H1 (cell line): ENCODE measurements at places on chromosomes 7 and 10. TPM values are rescaled to one million over a fixed set of nuclear protein-coding genes. Genes with fewer than 3 reads are reported as not detected.

- no peak for DNase-seq
Measured at GRCh38 chr10:89207181-89207800, at the start of gene CH25H. Gene CH25H, minus strand, starts transcription at chr10:89207317. Its CDS starts 25 bp downstream, at chr10:89207292.

- no peak for DNase-seq
Measured at GRCh38 chr10:80760914-80761371, 223.2 kb downstream of the SH2D4B start.

GRCh38 chr7:40455485-40455884, 320.7 kb downstream of the SUGCT start:
- no peak for DNase-seq

- no peak for DNase-seq
Measured at GRCh38 chr7:115008465-115009114, 86.7 kb downstream of the MDFIC start.

DNA sequence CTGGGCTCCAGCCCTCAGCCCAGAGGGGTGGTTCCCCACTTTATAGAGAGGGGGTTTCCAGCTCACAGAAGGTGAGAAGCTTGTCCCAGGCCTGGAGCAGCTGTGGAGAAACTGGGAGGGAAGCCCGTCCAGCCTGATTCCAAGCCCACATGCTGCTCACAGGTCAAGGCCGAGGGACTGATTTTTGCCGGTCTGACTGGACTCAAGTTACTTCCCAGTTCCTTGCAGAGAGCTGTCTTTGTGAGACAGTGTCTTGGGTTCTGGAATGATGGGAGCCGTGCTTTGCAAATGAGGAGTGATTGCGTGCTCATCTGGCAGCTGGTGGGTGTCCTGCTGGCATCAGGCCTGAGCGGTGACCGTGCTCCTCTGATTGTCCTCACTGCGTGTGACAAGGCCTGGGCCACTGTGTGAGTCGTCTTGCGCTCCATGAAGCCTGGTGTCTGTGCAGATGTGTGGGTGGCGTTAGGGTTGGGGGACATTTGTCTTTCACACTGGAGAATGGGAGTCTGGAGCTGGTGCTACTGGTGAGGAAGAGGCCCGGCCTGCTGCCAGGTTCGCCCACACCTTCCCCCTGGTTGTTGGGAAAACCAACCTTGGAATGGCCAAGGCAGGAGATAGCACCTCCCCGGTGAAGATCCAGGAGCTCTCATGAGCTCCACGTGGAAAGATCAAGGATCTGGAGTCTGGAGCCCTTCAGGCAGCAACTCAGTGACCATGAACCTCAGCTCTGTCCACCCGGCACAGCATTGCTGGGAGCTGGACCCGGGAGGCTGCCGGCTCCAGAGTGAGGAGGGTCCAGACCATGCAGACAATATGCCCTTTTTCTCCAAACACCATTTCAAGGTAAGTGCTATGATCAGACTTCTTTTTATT, 129.6 kb downstream of the SMURF1 start:
- DNase-seq: no peak

DNA sequence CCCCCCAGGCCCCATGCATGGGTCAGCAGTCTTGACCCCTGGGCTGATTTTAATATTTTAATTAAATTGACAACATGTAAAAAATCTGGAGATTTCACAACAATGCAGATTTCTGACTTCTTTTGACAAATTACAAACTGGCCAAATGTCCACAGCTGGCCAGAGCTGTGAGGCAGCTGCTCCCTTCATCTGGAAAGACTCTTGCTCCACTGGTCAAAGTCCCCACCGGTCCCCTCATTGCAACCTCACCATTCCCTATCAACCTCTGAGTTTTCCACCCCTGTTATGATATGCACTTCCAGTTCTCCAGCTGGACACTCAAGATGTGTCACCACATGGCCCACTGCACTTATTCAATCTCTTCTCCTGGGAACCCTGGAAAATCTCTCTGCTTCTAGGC, 266.2 kb downstream of the KCNMA1 start:
- no peak for DNase-seq

GRCh38 chr10:122336961-122337360, 37.5 kb upstream of the PLEKHA1 start:
- DNase-seq: no peak

DNA sequence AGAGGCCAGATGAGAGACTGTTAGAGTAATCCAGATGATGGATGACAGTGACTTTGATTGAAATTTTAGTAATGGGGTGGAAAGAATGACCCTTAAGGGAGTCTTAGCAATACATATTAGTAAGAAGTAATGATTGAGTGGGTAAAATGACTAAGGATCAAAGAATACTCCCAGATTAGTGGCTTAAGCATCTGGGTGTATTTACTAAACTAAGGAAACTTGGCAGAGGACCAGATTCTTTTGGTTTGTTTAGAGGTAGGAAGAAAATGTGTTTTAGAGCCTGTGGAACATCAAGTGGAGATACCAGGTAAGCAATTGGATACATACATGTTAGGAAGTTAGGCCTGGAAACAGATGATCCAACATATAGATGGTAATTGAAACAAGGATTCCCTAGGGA, 58.8 kb upstream of the ADRA2A start:
- DNase-seq: no peak

GRCh38 chr10:113639966-113640365, 23.9 kb downstream of the NRAP start:
- no peak for DNase-seq

DNA sequence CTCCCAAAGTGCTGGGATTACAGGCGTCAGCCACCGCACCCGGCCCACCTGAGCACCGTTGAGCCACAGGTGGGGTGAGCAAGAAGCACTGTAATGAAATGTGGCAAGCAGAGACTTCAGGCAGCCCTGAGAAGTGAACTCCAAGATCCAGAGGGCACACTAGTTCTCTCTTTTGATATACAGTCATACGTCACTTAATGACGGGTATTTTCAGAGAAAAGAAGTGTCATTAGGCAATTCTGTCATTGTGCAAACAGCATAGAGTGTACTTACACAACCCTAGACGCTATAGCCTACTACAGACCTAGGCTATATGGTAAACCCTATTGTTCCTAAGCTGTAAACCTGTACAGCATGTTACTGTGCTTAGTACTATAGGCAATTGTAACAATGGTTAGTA, 7.9 kb downstream of the PANK1 start:
- DNase-seq: no peak

DNA sequence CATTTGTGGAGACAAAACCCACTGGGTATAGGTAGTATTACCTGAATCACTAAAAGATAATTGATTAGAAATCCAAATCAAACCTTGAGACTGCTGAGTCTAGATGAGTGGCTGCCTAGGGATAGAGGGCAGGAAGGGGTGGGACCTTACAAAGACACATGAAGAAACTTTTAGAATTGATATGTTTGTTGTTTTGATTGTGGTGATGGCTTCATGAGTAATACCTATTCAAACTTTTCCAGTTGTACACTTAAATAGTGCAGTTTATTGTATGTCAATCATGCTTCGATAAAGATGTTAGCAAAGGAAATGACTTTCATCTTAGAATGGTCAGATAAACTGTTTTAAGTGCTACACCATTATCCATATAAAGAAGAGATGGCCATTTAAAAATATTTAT, 188.7 kb upstream of the KAT6B start:
- DNase-seq: no peak

DNA sequence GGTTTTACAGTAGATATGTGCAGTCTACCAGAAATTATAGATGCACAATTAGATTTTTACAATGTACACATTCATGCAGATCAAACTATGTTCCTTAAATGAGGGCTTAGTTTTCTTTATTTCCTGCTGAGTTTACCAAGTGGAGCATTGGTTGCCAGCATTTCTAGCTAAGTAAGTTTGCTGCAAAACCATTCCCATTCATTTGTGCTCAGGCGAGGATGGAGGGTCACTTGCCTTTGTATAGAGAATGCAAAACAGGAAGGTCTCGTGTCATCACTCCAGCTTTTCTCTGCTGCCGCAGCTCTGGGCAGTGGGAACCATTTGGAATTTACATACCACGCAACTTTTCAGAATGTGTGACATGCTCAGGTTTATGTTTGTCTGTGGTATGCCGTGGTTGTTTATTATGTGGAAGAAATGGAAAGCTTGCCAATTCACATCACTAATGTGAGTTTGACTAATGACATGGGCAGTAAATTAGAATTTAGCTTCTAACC, 198.6 kb downstream of the TRIL start:
- no peak for DNase-seq

MYH16 gene
- total RNA-seq: not detected in 2 replicates

GPR15LG gene
- total RNA-seq: not detected in 2 replicates

SFTPA1 gene
- not detected in 2 replicates for total RNA-seq
